ENCODE measurements at places on chromosomes 5 and 9.
A peak's percentile ranks its signal among the peaks of the same experiment; 100 is the strongest.

DNA sequence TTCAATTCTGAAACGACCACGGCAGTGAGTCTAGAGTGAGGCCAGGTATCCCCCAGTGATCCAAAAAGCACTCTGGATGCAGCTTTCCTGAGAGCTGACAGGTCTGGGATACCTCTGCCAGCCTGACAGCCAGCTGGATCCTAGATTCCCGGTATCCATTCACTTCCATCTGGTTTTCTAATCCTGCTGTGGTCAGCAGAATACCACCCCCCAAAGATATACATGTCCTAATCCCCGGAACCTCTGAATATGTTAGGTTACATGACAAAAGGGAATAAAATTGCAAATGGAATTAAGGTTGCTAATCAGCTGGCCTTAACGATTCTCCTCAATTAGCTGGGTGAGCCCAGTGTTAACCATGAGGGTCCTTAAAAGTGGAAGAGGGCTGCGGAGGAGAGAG lies 1.4 kb upstream of the ZNF79 start:
- no peak for DNase-seq

DNA sequence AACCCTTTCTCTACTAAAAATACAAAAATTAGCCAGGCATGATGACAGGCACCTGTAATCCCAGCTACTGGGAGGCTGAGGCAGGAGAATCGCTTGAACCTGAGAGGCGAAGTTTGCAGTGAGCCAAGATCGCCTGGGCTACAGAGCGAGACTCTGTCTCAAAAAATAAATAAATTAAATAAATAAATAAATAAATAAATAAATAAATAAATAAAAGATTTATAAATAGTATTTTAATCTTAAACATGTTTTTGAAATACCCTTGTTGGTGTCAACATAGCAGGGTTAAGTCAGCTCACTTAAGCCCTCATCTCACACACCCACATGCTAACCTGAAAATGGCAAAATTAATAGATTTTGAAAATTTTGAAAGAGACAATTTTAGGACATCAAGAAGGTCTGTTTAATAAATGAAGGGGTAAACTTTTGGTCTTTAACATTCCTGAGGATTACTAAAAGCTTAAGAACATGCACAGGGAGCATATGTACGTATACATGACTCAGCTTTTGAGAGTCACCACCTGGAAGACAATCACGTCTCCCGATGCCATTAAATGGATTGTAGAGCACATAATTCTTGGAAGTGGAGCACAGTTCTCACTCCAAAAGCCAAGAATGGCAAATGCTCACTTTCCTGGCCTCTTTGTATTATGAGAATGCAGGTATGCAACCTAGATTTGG lies 202.5 kb downstream of the GDNF start:
- no peak for DNase-seq

- DNase-seq = no peak
These were observed 941 bp downstream of the XPA start for GRCh38 chr9:97695995-97696802.

DNA sequence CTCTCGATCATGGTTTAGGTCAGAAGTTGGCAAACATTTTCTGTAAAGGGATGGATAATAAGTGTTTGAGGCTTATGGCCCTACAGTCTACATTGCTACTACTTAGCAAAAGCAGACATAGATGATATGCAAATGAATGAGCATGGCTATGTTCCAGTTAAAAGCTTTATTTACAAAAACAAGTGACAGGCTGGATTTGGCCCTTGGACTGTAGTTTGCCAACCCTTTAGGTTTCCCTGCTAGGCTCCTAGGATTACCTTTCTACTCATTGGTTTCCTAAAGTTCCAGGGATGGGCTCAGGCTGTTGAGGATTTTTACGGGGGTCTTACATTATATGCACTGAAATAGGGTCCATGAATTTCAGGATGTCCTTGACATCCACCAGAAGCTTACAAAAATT lies 57.5 kb downstream of the GPR21 start:
- DNase-seq = no peak

GRCh38 chr5:140965905-140966292 lies 377 bp upstream of the PCDHAC2 start:
- no peak for DNase-seq

DNA sequence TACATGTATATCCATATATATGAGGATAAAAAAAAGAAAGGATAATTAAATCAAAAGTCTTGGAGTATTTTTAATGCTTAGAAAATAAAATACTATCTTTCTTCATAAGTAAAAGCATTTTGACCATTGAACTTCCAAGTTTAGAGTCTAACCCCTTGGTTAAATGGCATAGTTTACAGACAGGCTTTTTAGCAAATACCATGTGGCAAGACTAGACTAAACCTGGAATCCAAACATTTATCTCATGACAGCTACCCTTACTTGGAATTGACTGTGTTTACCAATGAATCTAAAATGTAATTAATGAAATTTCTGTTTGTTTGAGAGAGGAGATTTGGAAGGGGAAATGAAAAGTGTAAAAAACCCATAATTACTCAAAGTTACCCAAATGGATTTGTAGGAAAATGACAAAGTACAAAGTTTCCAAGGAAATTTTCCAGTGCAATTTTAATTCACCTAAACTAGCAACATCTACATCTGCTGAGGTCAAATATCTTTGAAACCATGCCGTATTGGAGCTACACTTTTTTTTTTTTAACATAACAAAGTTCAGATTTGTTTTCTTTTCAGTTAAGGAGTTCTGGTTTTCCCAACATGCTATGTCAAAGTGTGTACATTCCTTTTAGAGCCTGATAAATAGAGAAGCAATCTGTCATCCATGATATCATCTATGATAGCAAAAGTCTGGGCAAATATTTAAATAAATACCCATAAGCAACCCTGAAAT lies 272.1 kb upstream of the DAB2 start:
- no peak for DNase-seq

DNA sequence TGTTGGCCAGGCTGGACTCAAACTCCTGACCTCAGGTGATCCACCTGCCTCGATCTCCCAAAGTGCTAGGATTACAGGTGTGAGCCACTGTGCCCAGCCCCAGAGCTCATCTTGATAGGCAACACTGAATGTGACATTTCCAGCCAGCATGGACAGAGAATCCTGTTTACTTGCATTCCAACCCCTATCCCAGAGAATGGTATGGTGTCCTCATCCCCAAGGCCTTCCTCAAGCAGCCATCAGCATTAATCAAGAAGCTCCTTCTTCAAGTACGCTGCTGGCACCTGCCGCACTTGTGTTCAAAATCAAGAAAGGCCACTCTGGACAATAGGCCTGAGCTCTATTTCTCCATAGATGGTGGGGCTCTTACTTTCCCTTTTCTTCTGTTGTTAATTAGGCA lies 40.2 kb downstream of the STARD4 start:
- DNase-seq = no peak

GRCh38 chr9:72601615-72602014 lies 80.2 kb downstream of the TMC1 start:
- DNase-seq = no peak

GRCh38 chr9:19119246-19119645 lies 8.0 kb downstream of the PLIN2 start:
- no peak for DNase-seq

- DNase-seq = peak; percentile 45
These were observed at the start of gene GSN for GRCh38 chr9:121267689-121268597. Gene GSN (plus strand): TSS chr9:121268162. CDS start chr9:121301972, 33,810 bp downstream.

DNA sequence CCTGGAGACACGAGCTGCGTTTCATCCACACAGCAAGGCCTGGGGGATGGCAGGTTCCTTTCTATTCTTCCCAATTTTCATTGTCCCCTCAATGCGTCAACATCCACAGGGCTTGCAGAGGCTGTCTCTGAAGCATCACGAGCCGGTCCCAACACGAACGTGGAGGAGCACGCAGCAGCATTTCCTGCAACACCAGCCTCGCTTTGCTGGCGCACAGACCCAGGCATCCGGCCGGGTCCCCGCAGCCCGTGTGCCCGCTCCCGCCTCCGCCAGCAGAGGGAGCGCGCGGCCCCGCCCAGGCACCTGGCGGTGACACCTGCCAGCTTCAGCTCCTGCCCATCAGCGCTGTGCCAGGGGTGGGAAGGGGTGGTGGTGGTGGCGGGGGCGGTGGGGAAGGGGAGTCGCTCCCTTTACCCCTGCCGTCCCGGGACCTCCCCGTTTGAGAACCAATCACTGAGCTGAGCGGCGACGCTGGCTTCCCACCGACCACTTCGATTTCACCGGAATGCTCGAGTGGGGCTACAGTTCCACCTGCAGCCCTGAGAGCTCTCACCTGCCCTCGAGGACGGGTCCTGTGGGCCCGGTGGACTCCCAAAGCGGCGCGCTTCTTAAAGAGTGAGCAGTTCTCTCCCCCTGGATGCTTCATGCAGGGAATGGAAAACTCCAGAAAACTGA lies 464.5 kb downstream of the ICE1 start:
- DNase-seq = no peak

- no peak for DNase-seq
These were observed 230.7 kb downstream of the ASTN2 start for GRCh38 chr9:117184173-117184572.

GRCh38 chr5:126138281-126138931 lies 284.8 kb upstream of the GRAMD2B start:
- no peak for DNase-seq

DNA sequence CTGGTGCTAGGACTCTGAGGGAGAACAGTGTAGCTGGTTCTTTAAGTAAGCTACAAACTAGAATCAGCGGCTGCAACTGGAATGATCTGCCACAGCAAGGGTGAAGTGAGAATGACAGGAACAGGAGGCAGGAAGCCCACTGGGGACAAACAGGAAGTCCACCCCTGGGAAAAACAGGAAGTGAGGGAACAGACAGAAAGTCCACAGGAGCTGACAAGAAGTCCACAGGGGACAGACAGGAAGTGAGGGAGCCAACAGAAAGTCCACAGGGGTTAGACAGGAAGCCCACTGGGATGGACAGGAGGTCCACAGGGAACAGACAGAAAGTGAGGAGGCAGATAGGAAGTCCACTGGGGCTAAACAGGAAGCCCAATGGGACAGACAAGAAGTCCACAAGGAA lies 15.5 kb downstream of the ADAMTS16 start:
- DNase-seq = no peak

- no peak for DNase-seq
These were observed 24.6 kb downstream of the PDZD2 start for GRCh38 chr5:31663519-31663918.

GRCh38 chr9:122338536-122338935 lies 32.3 kb upstream of the PTGS1 start:
- DNase-seq = no peak

DNA sequence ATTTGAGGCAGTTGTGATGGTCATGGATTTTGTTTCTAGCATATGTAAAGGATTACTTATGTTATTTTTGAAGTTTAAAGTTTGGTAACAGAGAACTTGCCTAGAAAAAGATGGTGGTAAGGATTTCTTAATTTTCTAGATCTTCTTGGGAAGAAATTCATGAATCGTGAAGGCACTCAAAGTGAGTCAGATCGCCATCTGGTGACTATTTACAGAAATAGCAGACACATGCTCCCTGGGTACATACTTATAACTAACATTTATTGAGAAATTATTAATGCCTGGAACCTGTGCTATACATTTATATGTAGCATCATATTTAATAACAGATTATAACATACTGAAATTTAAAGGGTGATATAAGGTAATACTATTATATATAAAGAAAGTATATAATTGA lies 299.7 kb downstream of the IZUMO3 start:
- DNase-seq = no peak

DNA sequence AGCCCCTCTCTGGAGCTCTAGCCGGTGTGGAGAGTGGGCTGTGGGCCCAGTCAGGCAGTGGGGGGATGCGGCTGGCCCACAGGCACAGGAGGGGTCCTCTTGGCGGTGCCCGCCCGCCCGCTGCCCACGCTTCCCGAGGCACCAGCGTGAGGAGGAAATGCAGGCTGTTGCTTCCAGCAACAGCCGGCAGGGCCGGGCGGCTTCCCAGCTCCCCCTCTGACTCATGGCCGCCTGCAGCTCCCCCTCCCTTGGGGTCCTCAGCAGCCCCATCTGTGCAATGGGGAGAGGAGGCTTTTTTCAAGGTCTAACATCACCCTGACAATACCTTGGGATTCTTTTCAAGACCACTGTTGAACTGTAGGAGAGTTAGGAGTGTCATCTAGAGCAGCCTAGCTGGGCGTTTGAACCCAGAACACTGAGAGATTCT lies 10.4 kb downstream of the CXXC5 start:
- DNase-seq = no peak

GRCh38 chr9:134299883-134300282 lies 26.4 kb upstream of the RXRA start:
- DNase-seq = no peak

GRCh38 chr9:28539434-28540070 lies 966.3 kb upstream of the C9orf72 start:
- no peak for DNase-seq

- DNase-seq = no peak
These were observed 739.3 kb downstream of the NR2F1-AS1 start for GRCh38 chr5:92841604-92842155.

DNA sequence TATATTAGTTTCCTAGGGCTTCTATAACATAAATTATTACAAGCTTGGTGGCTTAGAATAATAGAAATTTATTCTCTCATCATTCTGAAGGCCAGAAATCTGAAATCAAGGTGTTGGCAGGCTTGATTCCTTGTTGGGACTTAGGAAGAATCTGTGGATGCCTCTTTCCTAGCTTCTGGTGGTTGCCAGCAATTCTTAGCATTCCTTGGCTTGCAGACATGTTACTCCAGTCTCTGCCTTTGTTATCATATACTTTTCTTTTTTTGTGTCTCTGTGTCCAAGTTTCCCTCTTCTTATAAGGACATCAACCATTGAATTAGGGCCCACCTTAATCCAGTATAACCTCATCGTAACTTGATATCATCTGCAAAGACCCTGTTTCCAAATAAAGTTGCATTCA lies 31.4 kb downstream of the CTNNA1 start:
- DNase-seq = no peak

- no peak for DNase-seq
These were observed 76.7 kb downstream of the PLCXD3 start for GRCh38 chr5:41433552-41434181.

DNA sequence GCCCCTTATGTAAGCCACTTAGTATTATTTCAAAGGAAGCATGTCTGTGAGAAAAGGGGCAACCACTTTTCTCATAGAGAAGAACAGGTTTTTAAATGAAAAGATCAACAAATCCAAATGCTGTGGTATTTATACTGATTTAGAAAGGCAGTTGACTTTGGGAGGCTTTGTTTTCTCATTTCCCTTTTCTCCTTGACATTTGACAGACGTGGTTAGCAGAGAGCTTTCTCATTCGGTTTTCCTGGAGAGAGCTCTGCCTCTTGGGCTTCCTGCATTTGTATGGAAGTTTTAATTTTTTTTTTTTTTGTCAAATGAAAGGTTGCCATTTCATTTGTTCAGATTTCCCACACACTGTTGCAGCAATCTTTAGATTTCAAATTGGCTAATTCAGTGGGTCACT lies 62.5 kb downstream of the EXOSC2 start:
- DNase-seq = no peak

DNA sequence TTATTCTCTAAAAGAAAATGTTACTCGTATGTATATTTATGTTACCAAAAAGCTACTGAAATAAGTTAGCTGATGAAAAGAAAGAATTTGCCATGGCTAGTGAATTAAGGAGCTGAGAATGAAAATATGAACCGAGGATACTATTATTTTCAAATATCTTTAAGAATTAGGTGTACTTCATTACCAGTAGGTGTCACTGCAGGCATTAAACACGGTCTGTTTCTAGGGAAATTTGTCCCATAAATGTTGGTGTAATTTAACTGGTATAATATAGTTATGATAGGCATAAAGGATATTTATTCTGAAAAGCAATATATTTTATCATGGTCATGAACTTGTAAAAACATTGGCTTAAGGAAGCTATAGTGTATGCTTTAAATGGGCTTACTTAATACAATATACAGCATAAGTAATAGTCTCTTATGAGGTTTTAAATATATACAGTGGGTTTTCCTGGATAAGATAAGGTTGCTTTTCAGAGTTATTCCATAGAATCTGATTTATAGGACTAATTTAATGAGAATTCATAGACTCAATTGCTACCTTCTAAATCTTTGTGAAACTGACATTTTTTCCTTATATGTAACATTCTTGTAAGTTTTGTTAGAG lies 72.4 kb upstream of the MPDZ start:
- no peak for DNase-seq

Measured in activated CD8-positive, alpha-beta memory T cell treated with anti-CD3 and anti-CD28 coated beads for 1 hour (primary cell).